Pulmonary artery endothelial cell (primary cell): ENCODE measurements at places on chromosomes 2 and 18. TPM values are rescaled to one million over a fixed set of nuclear protein-coding genes. Genes with fewer than 3 reads are reported as not detected.

ERFE gene
- 0.46 and 0.53 TPM in 2 replicates for total RNA-seq

SLC4A5 gene
- 0.04 TPM in 1 of 2 replicates, not detected in the other for total RNA-seq

SPDYA gene
- total RNA-seq, result 0.79 and 1.0 TPM in 2 replicates

GRCh38 chr18:68394705-68395104, 320.2 kb downstream of the TMX3 start:
- DNase-seq, result no peak

DNA sequence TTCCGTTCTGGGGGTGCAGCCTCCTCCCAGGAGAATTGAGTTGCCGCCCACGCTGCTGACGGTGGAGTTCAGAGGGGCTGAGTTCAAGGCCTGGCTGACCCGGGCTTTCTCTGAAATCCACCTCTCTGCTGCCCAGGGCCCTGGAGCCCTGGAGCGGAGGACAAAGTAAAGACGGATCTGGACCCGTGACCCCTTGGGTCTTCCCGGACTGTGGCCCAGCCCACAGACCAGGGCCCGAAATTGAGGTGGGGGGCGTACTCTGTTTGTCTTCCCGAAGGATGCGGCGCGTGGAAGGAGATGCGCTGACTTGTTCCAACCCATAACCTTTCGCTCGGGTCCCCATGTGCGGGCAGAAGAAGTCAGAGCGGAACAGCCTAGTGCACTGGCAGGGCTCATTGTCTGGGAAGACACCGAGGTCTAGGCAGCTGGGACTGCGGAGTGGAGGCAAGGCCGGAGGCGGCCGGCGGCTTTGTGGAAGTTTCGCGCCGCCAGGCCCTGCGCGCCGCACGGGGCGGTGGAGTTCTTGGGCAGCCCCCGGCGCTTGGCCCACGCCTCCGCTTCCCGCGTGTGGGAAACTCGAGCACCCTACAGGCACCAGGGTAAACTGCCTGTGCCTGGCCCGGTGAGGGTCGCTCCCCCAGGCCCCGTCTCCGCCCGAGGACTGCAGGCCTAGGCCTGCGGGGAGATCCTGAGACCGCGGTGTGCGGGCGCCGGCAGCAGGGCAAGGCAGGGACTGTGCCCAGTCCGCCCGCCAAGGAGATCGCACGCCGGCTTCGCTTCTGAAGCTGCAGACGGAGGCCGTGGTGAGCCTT, 9.8 kb downstream of the POU3F3 start:
- DNase-seq, result no peak
